ENCODE measurements at places on chromosomes 1 and 21.

DNA sequence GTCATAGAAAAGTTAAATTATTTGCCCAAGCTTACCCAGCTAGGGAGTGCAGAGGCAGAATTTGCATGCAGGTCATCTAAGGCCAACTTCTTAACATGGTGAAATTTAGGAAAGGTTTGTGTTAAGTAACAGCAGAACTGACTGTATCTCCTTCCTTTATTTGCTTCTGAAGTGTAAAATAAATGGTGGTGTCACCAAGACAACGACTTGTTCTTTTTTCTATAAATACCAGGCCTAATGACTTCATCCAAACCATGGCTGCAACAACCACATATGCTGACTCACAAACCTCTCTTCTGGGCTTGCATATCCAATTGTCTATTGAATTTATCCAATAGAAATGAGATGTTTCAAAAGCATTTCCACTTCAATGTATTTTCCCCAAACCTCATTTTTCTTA lies 19.1 kb downstream of the COL24A1 start:
- no peak for DNase-seq

GRCh38 chr21:30251781-30252180 lies 31.0 kb downstream of the KRTAP24-1 start:
- no peak for DNase-seq

- DNase-seq, result no peak
Measured at GRCh38 chr1:147486876-147487656, 54.2 kb upstream of the BCL9 start.

DNA sequence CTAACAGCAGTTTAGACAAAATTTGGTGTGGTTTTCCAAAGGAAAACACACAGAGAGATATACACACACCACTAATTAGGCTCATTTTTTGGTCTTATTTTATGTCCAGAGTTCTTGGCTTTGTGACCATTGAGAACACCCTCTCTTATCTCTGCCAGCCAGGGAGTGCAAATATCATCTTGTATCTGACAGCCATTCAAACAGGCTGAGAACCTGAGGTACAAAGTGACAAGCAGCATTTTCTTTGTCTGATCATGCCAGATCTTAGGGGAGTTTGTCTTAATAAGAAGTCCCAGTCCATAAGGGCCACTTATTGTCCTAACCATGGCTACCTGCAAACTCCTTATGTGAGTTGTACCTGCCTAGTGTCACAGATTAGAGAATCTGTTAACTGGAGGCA lies 1165.2 kb downstream of the BRINP3 start:
- no peak for DNase-seq

GRCh38 chr1:154626456-154627256 lies 18.7 kb upstream of the ADAR start:
- no peak for DNase-seq

GRCh38 chr1:43914576-43915525 lies 18.8 kb upstream of the ARTN start:
- DNase-seq, result no peak

DNA sequence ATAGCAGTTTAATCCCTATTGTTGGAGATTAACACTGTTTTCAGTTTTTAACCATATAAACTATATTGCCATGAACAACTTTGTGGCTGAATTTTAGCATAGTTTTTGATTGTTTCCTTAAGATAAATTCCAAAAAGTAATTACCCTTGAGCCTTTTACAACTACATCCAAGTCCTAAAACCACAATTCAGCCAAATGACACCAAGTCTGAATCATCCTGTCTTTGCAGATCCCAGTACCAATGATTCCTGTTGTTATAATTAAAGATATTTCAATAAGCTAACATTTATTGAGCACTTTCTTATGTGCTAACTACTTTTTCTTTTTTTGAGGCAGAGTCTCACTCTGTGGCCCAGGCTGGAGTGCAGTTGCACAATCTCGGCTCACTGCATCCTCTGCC lies 35.6 kb downstream of the IL23R start:
- no peak for DNase-seq

GRCh38 chr1:24004132-24004531 lies 24.0 kb upstream of the SRSF10 start:
- no peak for DNase-seq

Measured in DMS 273 treated with DMSO at 0.1 percent for 48 hours (cell line).